ENCODE measurements at places on chromosomes 2 and 18.

DNA sequence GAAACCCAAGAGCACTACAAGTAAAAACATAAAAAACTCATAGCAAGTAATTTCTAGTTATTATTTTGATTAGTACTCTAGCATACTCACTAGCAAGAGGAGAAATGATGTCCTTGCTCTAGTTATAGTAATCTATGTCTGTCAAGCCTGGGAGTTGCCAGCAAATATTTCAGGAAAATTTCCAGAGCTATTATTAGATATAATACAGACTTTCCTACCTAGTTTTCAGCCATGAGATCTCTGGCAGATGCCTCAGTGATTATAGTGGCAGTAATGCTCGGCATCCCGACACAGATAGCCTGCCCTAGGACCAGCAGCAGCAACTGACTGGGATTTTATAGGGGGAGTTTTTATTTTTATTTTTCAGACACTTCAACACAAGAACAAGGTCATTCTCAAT lies 224.4 kb downstream of the ZNF385B start:
- DNase-seq: no peak

- DNase-seq: no peak
Measured at GRCh38 chr18:5524660-5525059, 19.1 kb downstream of the EPB41L3 start.

DNA sequence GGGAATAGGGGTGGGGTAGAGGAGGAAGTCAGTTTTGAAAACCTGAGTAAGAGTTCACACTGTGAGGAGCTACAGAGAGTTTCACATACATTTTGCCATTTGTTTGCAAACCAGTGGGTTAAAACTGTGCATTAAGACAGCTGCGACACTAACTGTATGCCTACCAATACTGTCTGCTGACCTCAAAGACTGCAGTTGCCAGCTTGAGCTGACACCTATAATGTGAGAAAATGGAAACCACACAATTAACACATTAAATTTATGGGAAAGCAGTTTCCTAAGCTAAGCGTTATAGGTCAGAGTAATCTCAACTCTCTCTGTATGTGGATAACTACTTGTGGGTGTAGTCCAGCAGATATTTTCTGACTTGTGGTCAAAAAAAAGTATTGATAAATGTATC lies 756.6 kb upstream of the GCFC2 start:
- no peak for DNase-seq

DNA sequence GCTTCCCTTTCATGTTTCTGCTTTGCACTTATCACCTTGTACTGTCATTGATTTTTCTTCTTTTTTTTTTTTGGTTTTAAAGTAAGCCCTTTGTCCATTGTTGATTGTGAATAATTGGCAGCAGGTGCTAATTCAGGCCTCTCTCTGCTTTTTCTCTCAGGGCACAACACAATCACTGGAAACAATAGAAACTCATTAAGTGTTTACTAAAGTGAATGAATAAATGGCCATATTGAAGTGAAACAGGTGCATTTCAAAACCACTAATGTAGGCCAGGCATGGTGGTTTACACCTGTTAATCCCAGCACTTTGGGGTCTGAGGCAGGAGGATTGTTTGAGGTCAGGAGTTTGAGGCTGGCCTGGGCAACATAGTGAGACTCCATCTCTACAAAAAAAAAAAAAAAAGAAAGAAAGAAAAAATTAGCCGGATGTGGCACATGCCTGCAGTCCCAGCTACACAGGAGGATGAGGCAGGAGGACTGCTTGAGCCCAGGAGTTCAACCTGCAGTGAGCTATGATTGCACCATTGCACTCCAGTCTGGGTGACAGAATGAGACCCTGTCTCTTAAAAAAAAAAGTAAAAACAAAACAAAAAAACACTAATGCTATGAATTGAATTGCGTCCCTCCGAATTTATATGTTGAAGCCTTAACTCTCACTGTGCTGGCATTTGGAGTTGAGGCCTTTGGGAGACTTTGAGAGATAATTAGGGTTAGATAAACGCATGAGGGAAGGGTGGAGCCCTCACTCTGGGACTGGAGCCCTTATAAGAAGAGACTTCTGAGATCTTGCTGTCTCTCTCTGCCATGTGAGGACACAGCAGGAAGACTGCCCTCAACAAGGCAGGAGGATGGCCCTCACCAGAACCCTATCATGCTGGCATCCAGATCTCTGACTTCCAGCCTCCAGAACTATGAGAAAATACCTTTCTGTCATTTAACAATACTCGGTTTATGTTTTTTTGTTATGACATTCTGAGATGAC lies 19.9 kb downstream of the SLC38A11 start:
- no peak for DNase-seq

DNA sequence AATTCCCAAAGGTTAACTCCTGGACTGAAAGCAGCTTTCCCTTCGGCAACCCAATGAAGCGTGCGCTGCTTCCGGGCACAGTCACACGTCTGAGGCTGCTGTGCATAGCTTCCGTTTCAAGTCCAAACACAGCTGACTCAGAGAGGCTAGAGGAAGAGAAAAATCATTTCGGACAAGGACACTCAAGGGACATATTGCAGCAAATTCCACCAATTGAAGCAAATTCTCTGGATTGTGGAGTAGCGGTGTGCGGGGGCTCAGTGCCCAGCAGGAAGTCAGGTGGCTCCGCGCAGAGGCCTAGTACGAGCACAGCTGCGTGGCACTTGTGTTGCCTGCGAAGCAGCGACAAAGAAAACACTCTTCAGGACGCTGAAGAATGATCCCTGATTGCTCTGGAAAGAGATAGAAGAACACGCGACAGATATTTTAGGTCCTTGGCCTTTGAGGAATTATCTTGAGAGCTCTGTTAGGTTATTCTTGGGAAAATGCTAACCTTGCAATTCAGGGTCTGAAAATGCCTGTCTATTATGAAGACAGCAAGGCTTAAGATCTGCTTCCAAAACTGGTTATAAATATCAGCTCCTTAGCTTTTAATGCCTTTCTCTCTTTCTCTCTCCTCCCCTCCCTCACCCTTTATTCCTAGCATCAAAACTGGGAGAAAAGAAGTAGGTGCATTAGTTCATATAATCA lies 352.6 kb upstream of the DLGAP1 start:
- DNase-seq: no peak

DNA sequence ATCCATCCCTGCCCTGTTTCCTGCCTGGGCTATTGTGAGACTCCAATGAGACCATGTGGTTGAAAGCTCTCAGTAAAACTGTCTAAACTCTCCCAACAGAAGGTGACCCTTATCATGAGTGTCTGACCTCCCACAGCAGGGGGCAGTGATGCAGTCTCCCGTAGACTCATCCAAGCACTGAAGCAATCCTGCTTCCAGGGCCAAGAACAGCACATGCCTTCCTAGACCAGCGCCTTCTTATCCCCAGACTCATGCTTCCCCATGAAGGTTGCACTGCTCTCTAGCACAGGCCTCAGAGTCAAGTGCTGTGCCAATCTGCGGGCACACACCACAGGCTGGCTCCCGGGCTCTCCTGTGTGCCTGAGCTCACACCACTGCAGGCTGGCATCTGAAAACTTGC lies 112.3 kb downstream of the TNS1 start:
- no peak for DNase-seq

DNA sequence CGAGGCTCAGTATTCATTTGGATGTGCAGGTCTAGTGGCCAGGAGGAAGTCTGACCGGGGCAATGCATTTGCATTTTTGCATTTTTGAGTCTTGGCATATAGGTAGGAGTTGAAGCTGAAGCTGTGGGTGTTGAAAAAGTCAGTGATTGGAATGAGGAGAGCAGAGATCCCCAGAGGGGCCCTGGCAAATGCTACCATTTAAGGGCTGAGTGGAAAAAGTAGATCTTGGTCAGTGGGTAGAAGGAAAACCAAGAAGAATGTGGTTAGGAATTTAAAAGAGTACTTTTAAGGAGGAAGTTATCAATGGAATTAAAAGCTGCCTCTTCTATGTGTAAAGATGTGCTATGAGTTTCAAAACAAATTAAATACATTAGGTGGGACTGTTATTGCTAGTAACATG lies 143.0 kb downstream of the ZEB2 start:
- no peak for DNase-seq

GRCh38 chr2:8494589-8494988 lies 187.3 kb upstream of the ID2 start:
- DNase-seq: no peak

- no peak for DNase-seq
Measured at GRCh38 chr2:14867853-14868252, 235.3 kb downstream of the LRATD1 start.

DNA sequence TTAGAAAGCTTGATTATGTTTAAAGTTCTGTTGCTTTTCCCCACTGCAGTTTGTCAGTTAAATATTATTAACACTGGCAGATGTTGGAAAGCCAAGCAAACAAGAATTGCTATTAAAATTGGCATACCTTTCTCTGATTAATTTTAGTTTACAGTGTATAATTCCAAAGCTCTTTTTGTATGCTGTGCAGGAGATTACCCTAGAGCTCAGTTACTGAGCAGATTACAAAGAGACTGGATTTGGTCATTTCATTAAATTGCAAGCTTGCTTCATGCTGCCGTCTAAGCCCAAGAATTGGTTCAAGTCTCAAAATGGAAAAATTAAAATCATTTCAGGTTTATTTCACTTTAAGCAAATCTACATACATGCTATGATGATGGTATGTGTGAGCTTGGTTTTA lies 2.3 kb downstream of the ASAP2 start:
- DNase-seq: peak; percentile 42

GRCh38 chr2:218717262-218717661 lies 6.6 kb downstream of the TTLL4 start:
- no peak for DNase-seq

- DNase-seq: no peak
Measured at GRCh38 chr2:138485019-138485418, 16.6 kb upstream of the SPOPL start.

DNA sequence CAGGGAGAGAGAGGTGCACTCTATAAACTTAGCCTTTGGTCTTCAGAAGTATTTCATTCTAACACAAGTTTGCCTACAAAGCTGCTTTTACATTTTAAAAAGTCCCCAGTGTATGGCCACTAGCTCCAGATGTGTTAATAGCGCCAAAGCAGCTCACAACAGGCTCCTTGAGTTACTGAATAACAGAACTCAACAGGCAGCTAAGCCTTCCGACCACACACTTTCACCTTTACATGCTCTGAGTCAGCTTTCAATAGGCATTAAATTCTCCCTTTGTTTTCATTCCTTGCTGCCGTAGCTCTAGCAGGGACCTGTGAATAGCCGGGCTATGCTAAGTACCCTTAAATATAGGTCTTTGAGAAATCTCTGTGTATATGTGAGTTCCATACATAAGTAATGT lies 262.8 kb upstream of the PARD3B start:
- no peak for DNase-seq

GRCh38 chr2:42756150-42756775 lies 7.7 kb downstream of the OXER1 start:
- DNase-seq: no peak

GRCh38 chr18:77811503-77811902 lies 561.9 kb downstream of the GALR1 start:
- DNase-seq: peak; percentile 10

All from brain (organoid and tissue), 16 donors.